DND-41 (cell line): ENCODE measurements at places on chromosomes 16 and 17.

- no peak for DNase-seq
Observed at GRCh38 chr17:33870936-33871335, 384.1 kb upstream of the CCL2 start.

- no peak for DNase-seq
Observed at GRCh38 chr16:89924925-89925307, 1.8 kb downstream of the TUBB3 start.

DNA sequence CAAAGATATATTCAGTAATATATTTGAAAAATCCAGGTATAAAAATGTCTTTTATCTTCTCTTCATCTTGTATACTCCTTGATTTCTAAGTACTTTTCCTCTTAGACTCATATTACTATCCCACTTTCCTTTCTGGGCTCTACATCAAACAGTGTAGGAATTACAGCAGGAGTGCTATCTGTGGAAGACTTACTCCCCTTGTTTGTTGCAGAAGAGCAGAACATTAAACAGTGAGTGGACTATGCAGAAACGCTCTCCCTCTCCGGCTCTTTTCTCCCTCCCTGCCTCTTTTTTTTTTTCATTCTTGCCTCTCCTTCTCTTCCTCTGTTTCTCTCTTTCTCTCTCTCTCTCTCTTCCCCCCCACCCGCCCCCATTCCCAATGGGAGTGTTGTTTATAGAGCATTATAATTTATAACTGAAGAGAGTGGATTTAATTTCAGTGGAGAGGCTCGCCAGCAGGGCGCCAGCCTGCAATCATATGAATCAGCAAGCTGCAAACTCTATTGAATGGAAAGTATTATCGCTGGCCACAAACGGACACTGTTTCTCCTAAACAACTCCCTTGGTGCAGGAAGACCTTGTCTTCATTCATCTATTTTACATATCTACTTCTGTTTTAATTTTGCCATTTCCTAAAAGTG, 242.3 kb upstream of the TBX2 start:
- DNase-seq: no peak

DNA sequence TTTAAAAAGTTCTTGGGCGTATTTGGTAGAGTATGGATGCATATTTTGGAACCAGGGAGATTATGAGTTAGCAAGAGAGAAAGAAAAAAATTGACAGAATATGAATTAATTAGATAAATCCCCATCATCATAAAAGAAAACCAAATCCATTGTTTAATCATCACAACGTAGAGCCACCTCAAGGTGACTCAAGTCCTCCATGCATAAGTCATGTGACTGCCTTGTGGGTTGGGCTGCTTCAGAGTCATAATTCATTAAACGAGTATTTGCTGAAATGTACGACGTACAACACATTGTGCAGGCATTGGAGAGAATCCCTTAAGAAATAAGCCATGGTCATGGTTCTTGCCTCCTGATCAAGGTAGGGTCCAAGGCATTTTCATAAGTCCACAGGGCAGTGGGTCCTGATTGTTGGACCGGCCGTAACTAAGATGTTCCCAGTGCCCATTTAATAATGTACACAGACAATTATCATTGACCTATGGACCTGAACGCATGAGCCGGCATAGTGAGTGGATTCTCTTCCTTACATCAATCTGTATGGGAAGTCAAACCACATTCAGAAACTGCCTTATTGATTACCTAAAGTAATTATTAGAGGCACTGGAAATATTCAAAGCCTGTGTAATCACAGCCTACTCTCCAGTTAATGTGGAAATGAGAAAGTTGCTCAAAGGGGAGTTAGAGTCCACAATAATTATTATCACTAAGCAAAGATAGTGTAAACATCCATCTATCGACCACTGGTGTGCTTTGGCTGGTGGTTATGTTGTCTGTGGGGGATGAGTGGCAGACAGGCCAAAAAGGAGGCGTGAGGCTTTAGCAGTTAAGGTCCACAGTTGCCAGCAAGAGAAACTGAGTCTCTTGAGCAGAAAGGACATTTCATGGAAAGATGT, 165.4 kb downstream of the PITPNC1 start:
- DNase-seq: no peak

GRCh38 chr16:48203974-48204824, 39.9 kb upstream of the LONP2 start:
- DNase-seq: no peak

DNA sequence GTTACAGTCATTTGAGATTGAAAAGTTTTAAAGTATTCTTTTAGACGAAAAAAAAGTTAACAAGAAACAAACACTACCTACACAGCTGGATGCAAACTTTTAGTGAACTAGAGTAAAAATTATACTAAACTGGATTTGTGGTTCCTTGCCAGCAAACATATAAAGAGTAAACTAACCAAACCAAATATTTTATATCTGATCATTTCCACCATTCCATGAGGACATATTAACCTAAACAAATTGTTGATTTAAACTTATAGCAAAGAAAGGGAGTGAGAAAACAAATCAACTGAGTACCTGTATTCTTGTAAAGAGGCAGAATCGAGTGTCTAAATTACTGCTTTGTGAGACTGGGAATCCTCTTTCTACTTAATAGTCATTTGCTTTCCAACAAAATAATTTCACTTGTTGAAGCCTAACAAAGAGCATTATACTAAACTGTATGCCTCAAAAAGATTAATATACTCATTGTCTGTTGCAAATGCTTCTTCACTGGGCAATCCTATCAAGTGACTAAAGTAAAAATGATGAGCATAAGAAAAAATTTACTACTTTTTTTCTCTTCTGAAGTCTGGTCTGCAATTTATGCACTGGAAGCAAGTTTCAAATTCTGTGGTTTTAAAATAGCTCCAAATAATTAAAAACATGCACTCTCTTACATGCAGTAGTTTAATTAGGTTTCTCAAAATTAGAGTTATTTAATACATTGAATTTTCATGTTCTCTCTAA, 37.5 kb downstream of the AKAP10 start:
- no peak for DNase-seq

DNA sequence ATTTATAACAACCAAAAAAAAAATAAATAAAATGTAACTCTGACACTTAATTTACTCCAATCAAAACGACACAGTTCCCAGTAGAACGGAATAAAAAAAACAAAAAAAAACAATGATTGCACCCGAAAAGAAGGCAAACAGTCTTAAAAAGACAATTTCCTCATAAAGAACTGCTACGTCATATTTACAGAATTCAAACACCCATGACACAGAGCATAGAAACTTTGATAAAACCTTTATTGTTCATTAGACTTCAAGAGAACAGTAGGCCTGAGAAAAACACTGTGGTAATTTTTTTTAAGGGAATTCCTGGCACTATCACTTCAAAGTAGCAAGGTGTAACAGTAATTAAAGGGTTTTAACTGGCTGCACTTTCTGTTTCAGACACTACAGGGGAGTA, 26.1 kb downstream of the FAM222B start:
- DNase-seq: no peak

DNA sequence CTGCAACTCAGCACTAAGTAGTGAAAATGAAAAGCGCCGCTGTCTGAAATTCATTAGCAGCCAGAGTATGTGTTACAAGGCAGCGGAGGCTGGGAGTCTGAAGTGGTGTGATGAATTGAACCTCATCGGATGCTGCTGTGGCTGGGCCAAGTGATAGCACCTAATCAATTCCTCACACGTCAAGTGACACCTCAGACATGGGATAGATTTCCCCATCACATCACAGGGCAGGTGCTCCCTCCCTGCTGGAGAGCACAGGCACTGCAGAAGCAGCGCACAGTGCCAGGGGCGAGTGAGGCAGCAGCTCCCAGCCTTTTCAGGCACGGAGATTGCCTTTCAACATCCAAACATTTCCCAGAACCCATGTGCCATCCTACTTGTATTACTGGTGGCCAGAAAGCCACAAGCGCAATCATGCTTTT, 32.2 kb downstream of the DRC3 start:
- DNase-seq: no peak

DNA sequence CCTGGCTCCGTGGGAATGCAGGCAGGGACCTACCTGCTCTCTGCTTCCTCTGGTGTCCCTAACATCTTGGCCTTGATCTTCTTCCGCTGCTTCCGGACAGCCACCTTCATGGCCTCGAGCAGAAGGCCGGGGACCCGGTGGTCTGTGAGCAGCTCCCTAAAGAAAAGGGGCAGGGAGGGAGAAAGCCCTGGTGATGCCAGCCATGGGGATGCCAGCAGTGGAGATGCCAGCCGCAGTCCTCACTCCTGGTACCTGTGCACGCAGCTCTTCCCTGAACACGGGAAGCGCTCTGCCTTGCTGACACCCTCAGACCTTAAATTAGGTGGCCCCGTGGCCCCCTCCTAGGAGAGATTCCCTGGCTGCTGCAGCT, 1.9 kb downstream of the RILP start:
- DNase-seq: no peak
